ENCODE measurements at places on chromosomes 12 and 14.

DNA sequence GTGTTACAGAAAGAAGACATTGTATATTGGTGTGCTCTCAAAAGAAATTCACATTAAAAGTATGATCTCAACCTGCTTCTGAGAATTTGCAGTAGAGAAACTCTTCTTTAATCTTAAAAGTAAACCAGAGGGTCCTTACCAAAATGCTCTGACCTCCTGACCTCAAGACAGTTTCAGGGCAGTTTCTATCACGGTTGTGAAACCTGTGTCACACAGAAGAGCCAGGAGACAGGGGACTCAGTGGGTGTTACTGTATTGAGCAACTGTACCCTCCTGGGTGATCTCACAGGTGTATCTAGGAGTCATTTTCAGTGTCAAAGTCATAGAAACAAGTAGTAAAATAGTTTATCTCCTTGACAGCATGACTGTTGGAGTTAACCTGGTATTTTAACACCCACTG is 178.0 kb downstream of the GRIP1 start:
- DNase-seq = no peak

GRCh38 chr14:80560800-80561657 is 349.7 kb upstream of the DIO2 start:
- DNase-seq = no peak

DNA sequence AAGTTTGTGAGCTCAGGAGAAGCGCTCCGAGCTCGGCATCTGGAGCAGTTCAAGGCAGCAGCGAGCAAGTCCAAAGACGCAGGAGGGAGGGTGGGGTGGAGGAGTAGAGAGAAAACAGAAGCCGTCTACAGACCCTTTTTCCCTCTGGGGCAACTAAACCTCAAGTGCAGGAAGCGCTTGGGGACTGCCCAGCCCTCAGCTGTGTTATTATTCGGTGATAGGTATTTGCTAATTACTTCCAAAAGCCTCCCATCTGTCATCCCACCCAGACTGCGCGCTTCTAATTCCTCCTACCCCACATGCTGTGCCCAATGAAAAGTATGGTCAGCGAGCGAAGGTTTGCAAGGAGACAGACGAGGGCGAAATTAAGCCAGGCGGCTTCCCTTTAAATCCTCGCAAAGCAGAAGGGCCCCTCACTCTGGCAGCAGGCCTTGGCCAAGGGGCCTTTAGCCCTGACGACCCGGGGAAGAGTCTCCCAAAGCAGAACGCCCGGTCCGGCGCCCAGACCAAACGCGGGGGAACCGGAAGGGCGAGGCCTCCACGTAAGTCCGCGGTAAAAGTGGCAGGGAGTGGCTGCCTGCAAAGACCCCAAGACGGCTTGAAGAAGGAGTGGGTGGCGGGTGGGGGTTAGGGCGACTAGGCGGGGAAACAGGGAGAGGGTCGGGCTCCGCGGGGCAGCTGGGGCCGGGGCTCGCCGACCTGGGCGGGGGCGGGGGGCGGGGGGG is 507 bp upstream of the CD9 start:
- no peak for DNase-seq

DNA sequence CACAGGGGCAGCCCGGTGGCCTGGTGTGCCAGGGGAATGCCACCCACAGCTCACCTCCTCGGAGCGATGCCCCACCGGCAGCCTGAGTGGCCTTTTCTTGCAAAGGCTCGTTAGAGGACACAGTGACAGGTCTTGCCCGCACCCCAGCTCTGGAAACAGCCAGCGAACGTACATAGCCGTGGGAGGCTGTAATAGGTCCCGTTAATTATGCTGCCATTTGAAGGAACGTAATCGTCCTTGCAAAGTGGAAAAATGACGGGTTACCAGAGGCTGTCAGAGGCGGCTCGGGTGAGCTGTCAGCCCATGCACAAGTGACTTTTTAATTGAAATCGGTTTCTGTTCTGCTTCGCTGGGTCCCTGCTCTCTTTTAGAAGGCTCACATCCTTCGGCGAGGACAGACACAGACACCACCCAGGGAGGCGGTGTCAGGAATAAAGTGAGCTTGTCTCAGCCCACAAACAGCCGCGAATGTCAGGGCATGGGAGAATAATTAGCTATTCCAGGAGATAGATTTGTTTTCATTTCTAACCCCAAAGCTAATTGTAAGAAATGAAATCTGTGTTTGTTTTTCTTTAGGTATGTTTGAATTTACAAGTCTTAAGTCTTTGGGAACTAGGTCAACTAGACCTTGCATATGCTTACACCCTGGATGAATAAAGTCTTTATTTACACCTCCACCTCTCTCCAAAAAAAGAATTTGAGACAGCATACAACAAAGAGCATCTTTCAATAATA is 77.2 kb upstream of the RFLNA start:
- DNase-seq = no peak

- DNase-seq = no peak
Measured at GRCh38 chr12:65925626-65926025, 101.3 kb downstream of the HMGA2 start.

DNA sequence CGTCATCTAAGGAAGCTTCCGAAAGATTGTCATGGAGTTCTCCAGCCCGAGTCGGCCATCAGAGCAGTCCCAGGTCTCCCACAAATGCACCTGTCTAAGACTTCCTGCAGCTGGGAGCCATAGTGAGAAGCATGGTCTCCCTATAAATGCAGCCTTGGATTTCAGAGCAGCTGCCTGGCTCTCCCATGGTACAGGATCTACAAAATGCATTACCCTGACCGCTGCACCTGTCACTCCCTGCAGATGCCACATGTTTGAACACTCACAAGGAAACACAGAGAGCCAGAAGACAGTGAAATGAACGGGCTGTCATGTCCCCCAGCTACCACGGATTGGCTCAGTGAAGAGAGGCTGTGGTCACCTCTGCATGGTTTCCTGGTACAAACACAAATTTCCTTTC is 702.7 kb downstream of the MED13L start:
- DNase-seq = no peak

DNA sequence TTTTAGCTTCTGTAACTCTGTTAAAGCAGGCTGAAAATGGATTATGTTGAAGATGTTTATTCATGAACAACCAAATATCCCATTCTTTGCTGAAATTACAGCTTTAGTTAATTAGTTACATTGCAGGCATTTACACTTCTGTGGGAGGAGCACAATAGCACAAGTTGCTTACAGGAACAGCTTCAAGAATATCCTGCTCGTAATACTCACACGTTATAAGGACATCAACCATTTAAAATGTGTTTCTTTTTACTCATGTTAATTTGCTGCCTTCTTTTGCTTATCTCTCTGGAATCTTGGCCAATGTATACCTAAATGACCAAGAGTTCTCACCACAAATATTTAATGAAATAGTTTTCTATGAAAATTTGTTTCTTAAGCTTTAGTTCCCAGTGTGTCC is 305.2 kb upstream of the SYT1 start:
- DNase-seq = no peak

GRCh38 chr12:94240171-94240570 is 91.8 kb downstream of the PLXNC1 start:
- DNase-seq = no peak

GRCh38 chr12:120586206-120586605 is 5.0 kb upstream of the POP5 start:
- DNase-seq = no peak

GRCh38 chr12:118488034-118488433 is 111.7 kb downstream of the SUDS3 start:
- DNase-seq = no peak

GRCh38 chr12:72330784-72331183 is 58.6 kb downstream of the TRHDE start:
- DNase-seq = no peak

DNA sequence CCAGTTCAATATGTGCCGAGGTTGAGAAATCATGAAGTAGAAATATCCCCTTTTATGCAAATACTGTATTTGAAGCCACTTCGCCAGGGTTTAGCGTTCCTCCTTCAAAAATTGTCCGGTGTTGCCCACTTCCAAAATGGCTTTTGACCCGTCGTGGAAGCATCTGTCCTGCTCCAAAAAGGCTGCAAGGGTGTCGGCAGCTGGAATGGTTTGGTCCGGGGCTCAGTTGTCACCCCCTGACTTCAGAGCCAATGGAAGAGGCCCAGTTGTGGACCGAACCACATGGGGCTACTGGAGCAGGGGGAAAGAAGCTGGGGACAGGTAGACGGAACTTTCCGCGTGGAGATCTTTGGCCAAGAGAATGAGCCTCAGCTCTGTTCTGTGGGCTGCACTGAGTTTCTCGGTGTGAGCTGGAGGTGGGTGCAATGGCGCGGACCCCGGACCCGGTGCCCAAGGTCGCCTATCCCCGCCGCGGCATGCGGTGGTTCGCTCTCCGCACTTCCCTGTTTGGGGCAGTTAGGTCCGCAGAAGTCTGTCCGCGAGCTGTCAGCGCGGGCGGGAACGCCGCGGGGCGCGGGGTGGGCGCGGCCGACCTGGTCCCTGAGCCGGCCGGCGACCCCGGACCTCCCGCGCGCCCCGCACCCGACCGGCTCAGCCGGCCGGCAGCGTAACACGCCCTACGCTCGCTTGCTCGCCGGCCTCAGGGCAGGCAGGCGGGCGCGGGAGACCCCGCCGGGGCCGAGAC is at the start of gene ANKRD13A:
Gene ANKRD13A (plus strand): TSS at position 527 of the 745 bp plus-strand sequence. CDS start 259 bp downstream, outside the sequence.
- DNase-seq = peak; percentile 90

GRCh38 chr14:100715803-100716202 is 10.9 kb upstream of the DLK1 start:
- DNase-seq = no peak

GRCh38 chr14:104084251-104085002 is 1.1 kb upstream of the ASPG start:
- no peak for DNase-seq

DNA sequence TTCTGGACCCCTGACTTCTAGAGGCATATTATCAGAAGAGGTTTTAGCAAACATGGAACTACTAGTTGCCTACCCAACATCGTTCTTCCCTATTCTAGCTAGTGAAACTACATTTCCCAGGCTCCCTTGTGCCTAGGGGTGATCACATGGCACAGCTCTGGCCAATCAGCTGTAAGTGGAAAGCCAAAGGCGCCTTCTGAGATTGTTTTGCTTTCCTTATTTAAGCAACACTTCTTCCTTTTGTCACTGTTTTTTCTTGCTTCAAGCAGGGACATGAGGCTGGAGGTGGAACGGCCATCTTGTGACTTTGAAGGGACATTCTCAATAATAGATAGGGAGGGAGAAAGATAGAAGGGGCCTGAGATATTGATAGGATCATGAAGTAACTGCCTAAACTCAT is 136.7 kb downstream of the ZNF664 start:
- no peak for DNase-seq

GRCh38 chr14:58553959-58554358 is 83.8 kb upstream of the DACT1 start:
- no peak for DNase-seq

GRCh38 chr14:52412426-52412825 is 98.3 kb downstream of the PTGER2 start:
- peak; percentile 26 for DNase-seq

GRCh38 chr12:40446385-40446784 is 221.6 kb downstream of the LRRK2 start:
- no peak for DNase-seq

- DNase-seq = no peak
Measured at GRCh38 chr12:90152897-90153624, 444.4 kb upstream of the ATP2B1 start.

- DNase-seq = no peak
Measured at GRCh38 chr12:127539226-127539858, 727.6 kb upstream of the TMEM132C start.

DNA sequence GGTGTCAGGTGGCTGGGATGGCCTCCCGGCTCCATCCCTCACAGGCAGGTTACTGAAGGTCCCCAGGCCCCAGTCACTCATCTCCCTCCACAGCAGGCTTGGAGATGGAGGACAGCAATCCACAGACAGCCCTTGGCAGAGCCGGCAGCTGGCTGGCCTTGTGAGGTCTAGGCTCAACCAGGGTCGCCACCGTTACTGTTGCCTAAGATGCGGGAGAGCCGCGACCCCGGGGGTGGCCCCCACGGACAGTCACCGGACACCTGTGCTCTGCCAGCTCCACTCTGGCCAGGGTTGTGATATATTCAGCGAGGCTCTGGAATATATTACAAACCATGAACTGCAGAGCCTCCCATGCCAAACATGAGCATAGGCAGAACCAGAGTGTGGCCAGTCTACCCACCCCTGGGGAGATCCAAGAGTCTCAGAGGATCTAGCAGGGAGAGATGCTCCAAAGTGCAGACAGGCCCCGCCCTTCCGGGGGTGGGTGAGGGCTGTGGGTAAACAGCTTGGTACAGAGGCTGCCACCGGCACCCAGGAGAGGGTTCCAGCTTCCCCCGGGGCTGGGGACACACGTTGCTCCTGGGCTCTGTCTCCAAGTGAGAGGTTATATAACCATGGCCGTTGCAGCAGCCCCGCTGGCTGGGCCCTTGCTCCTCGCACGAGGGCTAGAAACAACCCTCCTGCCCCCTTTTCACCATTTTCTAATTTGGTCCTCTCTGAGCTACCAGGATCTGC is 55.9 kb upstream of the DIO3 start:
- no peak for DNase-seq

GRCh38 chr12:80941916-80942315 is 4.2 kb upstream of the LIN7A start:
- DNase-seq = no peak

DNA sequence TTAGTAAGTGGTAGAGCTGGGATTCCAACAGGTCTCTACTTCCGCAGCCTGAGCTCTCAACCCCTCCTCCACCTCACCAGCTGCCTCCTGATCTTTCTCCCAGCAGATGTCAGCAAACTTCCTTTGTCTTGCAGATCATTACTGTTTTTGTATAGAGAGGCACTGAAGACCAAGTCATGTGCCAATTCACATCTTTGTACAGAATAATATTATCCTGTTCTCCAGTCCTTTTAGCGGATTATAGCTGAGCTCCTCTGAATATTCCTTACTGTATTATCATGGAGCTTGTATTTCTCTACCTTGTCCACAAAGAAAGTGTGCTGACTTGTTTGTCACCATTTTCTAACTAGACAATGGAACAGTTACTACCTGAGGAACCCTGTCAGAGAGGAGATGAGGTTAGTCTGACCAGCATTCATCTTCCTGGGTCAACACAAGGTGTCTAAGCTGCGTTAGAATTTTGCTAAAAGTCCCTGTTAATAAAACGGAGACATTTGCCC is 142.3 kb upstream of the ARHGAP5 start:
- no peak for DNase-seq

- no peak for DNase-seq
Measured at GRCh38 chr14:91429385-91429784, 11.8 kb upstream of the CCDC88C start.

- DNase-seq = no peak
Measured at GRCh38 chr12:58184212-58184611, 242.8 kb downstream of the ATP23 start.

- no peak for DNase-seq
Measured at GRCh38 chr12:66154776-66155175, 15.0 kb downstream of the TMBIM4 start.

GRCh38 chr12:93243382-93243688 is 134.4 kb upstream of the NUDT4 start:
- DNase-seq = no peak

- no peak for DNase-seq
Measured at GRCh38 chr14:52049271-52049670, 19.6 kb downstream of the NID2 start.

- no peak for DNase-seq
Measured at GRCh38 chr14:52190337-52190931, 77.1 kb upstream of the PTGDR start.

- DNase-seq = no peak
Measured at GRCh38 chr14:55789406-55789805, 209.4 kb downstream of the KTN1 start.
